Fibroblast of skin of right quadriceps (primary cell): ENCODE measurements at places on chromosomes 11 and 22.

GRCh38 chr11:102220728-102221467 is 96.4 kb upstream of the BIRC3 start:
- DNase-seq = peak; percentile 72

- DNase-seq = no peak
These were observed 38.5 kb upstream of the PPARA start for GRCh38 chr22:46111645-46112306.

DNA sequence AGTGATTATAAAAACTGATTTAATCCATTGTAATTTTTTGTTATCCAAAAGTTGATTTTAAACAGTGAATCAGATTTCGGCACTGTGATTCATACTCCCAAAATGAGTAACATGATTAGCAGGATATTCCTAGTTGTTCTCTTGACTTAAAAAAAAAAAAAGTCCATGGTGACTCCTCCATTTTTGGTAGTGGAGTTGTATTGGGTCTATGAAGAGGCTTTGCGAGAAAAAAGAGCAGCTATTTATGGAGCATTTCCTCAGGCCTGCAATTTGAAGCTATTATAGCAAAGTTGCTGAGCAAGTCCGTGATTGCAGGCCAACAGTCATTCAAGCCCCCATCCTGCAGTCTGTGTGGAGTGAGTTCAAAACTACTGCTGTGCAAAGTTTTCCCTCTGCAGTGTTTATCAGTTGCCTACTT is 28.8 kb downstream of the YAP1 start:
- peak; percentile 97 for DNase-seq

DNA sequence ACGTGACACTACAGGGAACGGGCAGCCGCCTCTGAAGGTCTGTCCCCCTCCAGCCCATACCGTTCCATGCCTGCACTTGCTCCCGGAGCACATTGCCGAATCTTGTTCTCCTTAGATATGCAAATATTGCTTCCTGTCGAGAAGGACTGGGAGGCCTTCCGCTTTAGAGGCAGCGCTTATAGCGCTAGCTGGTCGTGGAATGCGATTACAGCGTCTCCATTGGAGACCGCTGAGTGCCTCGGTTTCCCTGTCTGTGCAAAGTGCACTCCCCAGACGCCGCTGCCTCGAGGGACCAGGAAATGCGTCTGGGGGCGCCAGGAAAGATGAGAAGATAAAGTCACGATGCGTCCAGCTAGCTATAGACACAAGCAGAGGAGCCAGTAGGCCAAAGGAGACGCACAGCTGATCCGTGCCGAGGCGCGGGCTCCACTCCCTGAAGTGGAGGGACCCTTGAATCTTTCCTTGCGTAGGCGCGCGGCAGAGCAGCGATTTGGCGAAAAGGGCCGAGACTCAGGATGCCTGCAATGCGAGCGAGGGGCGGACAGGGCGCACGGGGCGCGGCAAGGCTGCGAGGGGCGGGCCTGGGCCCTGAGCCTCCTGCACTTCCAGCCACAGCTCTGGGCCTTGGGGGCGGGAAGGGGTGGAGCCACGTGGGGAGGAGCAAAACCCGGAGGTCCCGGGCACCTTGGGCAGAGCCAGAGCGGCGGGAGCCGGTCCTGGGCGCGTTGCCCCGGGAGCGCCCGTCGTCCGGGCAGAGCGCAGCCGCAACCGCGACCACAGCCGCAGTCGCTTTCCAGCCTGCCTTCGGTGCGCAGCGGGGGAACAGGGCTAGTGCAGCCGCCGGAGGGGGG is at the start of gene RASSF10:
RASSF10 (plus strand) TSS at position 692 of the 851 bp plus-strand sequence. CDS start 261 bp downstream, outside the sequence.
- DNase-seq = peak; percentile 20

GRCh38 chr22:48931452-48931851 is 896.2 kb downstream of the BRD1 start:
- DNase-seq = no peak

DNA sequence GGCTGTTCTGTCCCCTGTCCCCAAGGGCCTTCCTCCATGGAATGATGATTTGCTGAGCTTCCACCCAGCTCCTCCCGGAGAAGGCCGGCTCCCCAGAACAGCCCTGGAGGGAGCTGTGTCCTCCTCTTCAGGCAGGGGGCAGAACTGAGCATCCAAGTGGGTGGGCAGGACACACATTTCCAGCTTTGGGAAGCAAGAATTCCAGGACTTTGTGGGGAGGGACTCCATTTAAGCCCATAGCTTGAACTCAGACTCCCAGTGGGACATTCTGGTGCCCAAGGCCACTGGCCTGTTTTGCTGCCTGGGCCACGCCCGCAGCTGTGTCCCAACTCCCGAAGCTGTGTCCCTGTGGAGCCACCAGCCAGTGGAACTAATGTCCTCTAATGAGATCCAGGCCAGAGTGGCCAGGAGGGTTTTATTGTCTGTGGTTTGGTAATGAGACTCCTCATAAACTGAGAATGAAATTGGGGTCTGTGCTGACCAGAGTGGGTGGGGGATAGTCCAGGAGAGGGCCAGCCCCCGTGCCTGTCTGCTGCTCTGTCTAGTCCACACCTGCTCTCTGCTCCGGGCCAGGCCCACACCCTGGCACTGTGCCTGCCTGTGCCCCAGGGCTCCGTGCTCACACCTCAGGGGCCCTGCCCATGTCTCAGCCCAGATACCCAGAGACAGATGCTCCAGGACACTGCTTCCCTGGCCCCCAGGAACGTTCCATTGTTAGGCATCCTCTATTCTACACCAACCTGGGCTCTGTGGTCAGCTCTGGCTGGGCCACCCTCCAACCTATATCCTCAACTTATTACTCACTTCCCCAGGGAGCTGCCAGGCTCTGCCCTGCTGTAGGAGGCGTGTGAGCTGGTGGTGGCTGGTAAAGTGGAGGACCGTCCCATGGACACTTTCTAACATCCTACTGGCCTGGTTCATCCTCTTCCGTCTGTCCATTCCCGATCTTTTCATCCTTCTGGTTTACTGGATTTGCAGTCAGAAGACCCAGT is 7.6 kb downstream of the NECTIN1 start:
- peak; percentile 19 for DNase-seq
